ENCODE measurements at places on chromosomes 7 and 10.

DNA sequence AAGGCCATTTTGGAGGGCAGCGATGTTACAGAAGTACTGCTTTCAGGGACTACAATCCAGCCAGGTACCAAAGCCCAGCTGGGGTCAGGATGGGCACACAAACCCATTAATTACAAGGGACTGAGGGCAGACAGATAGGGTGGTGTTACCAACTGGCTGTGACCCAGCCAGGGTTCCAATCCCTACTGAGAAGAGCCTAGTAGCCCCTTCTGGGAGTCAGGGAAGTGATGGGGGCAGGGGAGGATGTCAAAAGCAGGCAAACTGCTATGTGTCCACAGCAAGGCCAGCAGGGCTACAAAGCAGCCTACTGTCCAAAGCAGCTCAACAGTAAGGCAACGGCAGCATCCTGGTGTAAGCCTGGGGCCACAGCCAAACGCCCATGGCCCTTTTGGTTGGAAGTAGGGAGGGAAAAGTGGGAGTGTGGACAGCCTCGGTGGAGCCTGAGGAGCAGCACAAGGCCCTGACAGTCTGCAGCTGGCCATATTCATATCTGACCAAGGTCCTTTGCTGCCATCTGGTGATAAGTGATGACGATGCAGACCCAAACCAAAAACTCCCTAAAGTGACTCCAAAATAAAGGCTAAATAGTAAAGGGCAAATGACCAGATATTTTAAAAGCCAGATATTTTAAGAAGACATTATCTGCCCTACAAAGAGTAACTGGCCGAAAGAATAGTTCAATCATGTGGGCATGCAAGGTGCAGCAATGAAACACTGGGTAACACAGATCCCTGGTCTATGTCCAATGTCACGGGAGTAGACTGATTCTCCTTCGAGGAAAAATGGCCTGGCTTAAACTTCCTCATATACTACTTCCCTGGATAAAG, 56.9 kb downstream of the XPNPEP1 start:
- DNase-seq: no peak

DNA sequence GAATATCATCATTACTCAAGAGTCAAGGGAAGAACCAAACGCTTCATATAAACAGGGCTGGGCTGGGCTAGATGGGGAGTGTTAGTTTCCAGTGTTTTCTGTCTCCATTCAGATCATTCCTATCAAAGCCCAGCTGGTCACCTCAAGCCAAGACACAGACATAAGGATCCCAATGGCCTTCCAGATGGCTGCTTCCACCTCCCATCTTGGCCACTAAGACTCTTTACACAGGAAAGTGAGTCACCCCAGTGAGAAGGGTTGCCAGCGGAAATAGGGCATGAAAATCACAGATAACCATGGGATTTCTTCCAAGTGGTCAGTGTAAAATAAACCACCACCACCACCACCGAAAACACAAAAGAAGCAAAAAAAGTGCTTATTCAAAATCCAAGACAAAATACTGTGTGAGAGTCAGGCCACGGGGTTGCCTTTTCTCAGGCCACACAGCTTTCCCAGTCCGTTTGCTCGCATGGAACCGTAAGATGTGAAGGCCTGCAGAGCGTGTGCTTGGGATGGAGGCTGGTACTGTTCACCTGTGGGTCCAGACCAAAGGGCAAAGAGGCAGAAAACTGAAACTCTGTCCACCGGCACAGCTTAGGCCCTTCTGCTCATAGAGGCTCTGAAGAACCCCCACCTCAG, 5.6 kb downstream of the PRSS2 start:
- no peak for DNase-seq

DNA sequence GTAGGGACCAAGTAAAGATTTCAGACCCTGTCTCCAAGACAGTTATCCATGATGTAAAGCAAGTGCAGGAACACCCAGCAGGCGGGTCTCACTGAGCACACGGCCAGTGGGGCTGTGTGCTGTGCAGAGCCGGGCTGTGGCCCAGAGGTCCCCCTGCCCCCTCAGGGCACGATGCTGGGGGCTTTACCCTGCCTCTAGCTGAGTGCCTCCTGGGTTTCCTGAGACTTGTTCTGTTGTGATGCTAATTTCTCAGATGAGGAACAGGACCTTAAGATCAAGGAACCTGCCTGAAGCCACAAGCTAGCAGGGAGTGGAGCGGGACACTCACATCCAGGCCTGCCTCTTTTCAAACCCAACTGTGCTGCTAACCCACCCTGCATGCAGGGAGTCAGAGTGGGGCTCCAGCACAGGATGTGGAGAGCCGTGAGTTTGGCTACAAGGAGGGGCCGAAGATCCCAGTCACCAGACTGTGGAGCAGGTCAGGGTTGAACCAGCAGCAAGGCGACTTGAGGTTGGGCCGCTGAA, 76.1 kb upstream of the LYZL2 start:
- no peak for DNase-seq

- DNase-seq: no peak
These were observed 431.2 kb downstream of the TNS3 start for GRCh38 chr7:47150497-47151260.

DNA sequence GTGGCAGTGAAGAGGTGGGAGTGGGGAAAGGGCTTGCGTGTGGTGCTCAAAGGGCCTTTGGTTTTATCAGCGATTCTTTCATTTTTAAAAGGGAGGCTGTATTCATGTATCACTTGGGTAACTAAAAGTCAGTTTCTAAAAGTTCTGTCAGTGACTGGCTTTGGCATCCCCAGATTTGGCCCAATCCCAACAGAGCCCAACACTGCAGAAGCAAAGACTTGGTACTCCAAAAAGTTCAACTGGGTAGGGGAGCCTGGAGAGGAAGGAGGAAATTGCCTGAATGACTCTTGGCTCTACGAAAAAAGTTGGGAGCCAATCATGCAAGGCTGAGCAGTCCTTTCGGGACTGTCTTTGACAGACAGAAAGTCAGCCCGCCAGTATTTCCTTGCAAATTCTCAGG, 54.5 kb upstream of the COL13A1 start:
- no peak for DNase-seq

- DNase-seq: no peak
These were observed 217.1 kb downstream of the DIP2C start for GRCh38 chr10:472241-472910.

All from stimulated activated CD4-positive, alpha-beta T cell treated with anti-CD3 and anti-CD28 coated beads, Interleukin-1b, Interleukin-23, amount 100 ng/mL, for 1 hour (primary cell).